ENCODE measurements at places on chromosomes 1 and 21. TPM values are rescaled to one million over a fixed set of nuclear protein-coding genes. Genes with fewer than 3 reads are reported as not detected.

The CFAP141 gene
- total RNA-seq = not detected

The PPP2R5A gene
- 34.9 TPM for total RNA-seq

The CYP4X1 gene
- not detected for total RNA-seq

The ACTL8 gene
- total RNA-seq = 0.12 TPM

The SGIP1 gene
- total RNA-seq = 48.0 TPM

The VCAM1 gene
- total RNA-seq = 3.0 TPM

The MAP10 gene
- total RNA-seq = 3.1 TPM

The ITLN2 gene
- total RNA-seq = not detected

The SLC5A3 gene
- 62.6 TPM for total RNA-seq

The IGSF9 gene
- total RNA-seq = under 0.01 TPM

The PALMD gene
- 0.37 TPM for total RNA-seq

The KLF17 gene
- under 0.01 TPM for total RNA-seq

Data from uterine smooth muscle cell (primary cell).